Neural cell (in vitro differentiated cells): ENCODE measurements at places on chromosomes 3 and 15. TPM values are rescaled to one million over a fixed set of nuclear protein-coding genes. Genes with fewer than 3 reads are reported as not detected.

ZPLD1 gene
- polyA plus RNA-seq = 0.50 TPM in 1 of 2 replicates, not detected in the other

ATP8B4 gene
- polyA plus RNA-seq = 1.0 and 2.9 TPM in 2 replicates

MYH15 gene
- polyA plus RNA-seq = 0.71 and 0.82 TPM in 2 replicates

LAMB2 gene
- 2.0 and 15.9 TPM in 2 replicates for polyA plus RNA-seq

CLDN11 gene
- polyA plus RNA-seq = 0.98 TPM in 1 of 2 replicates, not detected in the other
